ENCODE measurements at places on chromosomes 6 and 20.

GRCh38 chr20:13231031-13231752 is 10.1 kb downstream of the ISM1 start:
- DNase-seq: no peak

- no peak for DNase-seq
Observed at GRCh38 chr6:11705069-11705468, 73.5 kb downstream of the ADTRP start.

GRCh38 chr6:107666084-107666980 is 157.8 kb downstream of the SCML4 start:
- DNase-seq: no peak

DNA sequence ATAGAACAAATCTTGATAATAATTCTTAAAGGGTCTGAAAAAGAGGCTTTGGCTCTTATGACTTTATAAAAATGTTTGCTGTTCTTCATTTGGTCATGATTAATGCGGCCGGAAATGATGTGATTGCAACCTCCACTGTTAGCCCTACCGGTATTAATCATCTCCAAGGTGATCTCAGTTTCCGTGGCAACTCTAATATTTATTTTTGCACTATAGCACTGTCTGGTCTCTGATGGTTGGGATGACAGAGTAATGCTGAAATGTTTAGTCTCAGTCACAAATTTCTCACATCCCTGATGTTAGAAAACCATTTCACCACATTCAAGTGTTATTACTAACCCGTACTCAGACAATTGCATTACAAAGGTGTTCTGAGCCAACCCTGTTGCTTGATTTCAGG is 87.4 kb downstream of the TMEM200A start:
- no peak for DNase-seq

- DNase-seq: no peak
Observed at GRCh38 chr6:72589096-72589495, 32.8 kb upstream of the KCNQ5 start.

- DNase-seq: peak; percentile 72
Observed at GRCh38 chr20:38221119-38221589, 39.4 kb downstream of the KIAA1755 start.
